Stimulated activated CD8-positive, alpha-beta memory T cell treated with anti-CD3 and anti-CD28 coated beads, Interleukin-15, amount 100 ng/mL, for 48 hours (primary cell): ENCODE measurements at places on chromosomes 3 and 15.
A peak's percentile ranks its signal among the peaks of the same experiment; 100 is the strongest.

- DNase-seq: no peak
Measured at GRCh38 chr15:52925130-52925529, 135.0 kb upstream of the ONECUT1 start.

GRCh38 chr3:153160451-153161137, 1.4 kb upstream of the RAP2B start:
- peak; percentile 77 for DNase-seq

GRCh38 chr3:6601374-6601773, 259.5 kb upstream of the GRM7 start:
- no peak for DNase-seq

DNA sequence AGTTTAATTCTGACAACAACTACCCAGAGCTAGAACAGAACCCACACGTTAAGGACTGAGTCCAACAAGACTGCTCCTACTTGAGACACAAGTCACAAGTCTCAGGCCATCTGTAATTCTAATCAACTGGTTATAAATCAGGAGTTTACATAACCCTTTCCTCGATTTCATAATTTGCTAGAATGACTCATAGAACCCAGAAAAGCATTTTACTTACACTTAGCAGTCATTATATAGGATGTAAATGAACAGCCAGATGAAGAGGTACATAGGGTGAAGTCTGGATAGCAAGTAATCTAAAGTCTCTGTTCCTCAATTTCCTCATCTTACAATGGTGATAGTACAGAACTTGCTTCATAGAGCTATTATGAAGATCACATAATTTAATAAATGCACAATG, 1018.2 kb downstream of the DIPK2A start:
- no peak for DNase-seq

DNA sequence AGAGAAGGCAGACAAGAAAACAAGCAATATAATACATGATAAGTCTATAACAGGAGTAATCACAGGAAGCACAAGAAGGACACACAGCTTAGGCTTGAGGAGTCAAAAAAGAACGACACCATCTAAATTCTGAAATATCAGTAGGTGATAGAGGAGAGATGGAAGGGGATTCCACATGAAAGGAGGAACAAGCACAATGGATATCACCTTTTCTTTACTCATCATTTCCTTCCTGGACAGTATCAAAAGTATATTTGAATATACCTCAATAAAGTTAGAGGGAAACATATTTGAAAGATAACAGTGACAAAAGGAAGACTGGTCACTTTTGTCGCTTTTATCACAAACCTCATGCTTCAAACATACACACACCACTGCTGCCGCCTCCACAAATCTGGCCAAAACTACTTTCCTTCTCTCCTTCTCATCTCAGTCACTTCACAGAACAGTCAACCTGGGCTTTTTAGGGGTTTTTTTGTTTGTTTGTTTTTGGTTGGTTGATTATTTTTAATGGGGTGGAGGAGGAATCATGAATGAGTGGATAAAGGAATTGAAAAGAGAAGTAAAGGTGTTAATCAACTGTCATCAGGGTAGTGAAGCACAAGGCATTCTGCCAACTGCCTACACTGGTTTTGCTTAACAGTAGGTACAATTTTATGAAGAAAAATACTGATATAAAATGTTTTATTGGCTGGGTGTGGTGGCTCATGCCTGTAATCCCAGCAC, 18.5 kb downstream of the DENND4A start:
- no peak for DNase-seq

DNA sequence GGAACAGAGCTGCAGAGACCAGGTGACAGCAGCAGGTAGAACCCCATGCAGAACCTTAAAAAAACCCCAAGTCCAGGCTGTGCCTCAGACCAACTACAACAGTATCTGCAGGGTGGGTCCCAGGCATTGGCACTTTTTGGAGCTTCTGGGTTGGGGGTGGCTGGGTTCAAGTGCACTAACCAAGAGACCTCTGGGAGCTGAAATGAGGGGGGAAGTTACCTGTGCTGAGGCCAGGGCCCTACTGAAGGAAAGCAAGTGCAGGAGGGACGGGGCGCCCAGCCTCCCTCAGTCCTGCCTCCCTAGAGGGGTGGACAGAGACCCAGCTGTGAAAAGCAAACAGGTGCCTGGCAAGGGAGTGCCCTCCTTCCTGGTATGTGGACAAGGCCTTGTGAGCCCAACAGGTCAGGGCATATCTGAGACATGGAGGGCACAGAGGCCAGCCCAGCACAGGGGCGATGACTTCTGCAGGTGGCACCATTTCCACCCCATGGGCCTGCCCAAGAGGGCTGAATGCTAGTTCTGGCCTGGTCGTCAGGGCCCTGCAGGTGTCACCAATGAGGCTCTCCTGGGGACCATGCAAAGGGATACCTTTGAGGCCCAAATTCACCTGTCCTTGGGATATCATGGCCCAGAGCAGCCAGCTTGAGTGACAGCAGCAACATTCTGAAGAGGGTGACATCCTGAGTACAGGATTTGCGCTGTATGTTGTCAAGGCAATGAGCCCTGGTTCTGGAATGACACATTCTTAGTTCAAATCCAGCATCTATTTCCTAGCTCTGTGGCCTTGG, 18.7 kb downstream of the CTSH start:
- DNase-seq: no peak

GRCh38 chr3:50430950-50431435, 71.7 kb upstream of the TMEM115 start:
- no peak for DNase-seq

DNA sequence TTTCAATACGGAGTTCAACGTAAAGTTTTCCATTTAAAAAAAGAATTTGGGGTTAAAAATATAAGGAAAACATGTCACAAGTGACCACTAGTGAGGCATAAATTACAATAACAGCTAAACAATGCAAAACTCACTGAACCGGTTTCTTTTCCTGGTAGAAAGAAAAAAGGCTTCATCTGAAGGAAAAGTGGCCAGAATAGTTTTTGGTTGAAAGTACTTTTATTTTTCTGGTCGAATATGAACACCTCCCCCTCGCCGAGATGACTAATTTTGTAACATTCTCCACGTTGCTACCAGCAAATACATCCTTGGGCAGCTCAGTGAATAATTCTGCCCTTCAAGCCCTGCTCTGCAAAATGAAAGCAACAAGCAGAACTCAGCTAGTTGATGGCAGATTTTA, 3.9 kb upstream of the SRGAP3 start:
- no peak for DNase-seq
